Sigmoid colon (tissue), 7 donors: ENCODE measurements at places on chromosomes 6 and 20. TPM values are rescaled to one million over a fixed set of nuclear protein-coding genes. Genes with fewer than 3 reads are reported as not detected.

The C2 gene
- 39.2 TPM for polyA plus RNA-seq

The YWHAB gene
- 180 TPM for polyA plus RNA-seq

The DEFB127 gene
- polyA plus RNA-seq: not detected

The DNMT3B gene
- not detected for polyA plus RNA-seq

The HSPA12B gene
- 7.8 TPM for polyA plus RNA-seq

The TFAP2B gene
- not detected for polyA plus RNA-seq

The GPR63 gene
- 0.73 TPM for polyA plus RNA-seq

The SASH1 gene
- 3.2 TPM for polyA plus RNA-seq

The CPXM1 gene
- polyA plus RNA-seq: 1.2 TPM

The FAM209A gene
- polyA plus RNA-seq: not detected

The XKR7 gene
- not detected for polyA plus RNA-seq

The TMEM244 gene
- polyA plus RNA-seq: not detected

The DUSP15 gene
- polyA plus RNA-seq: 0.60 TPM

The CDH4 gene
- not detected for polyA plus RNA-seq

The ADGRB3 gene
- 0.60 TPM for polyA plus RNA-seq

The B3GAT2 gene
- 0.12 TPM for polyA plus RNA-seq

The GGTLC1 gene
- not detected for polyA plus RNA-seq

The TMEM14C gene
- 110 TPM for polyA plus RNA-seq

The LINC00237 gene
- not detected for polyA plus RNA-seq

The ENPP5 gene
- polyA plus RNA-seq: 1.7 TPM
